ENCODE measurements at places on chromosomes 16 and 17. TPM values are rescaled to one million over a fixed set of nuclear protein-coding genes. Genes with fewer than 3 reads are reported as not detected.

DNA sequence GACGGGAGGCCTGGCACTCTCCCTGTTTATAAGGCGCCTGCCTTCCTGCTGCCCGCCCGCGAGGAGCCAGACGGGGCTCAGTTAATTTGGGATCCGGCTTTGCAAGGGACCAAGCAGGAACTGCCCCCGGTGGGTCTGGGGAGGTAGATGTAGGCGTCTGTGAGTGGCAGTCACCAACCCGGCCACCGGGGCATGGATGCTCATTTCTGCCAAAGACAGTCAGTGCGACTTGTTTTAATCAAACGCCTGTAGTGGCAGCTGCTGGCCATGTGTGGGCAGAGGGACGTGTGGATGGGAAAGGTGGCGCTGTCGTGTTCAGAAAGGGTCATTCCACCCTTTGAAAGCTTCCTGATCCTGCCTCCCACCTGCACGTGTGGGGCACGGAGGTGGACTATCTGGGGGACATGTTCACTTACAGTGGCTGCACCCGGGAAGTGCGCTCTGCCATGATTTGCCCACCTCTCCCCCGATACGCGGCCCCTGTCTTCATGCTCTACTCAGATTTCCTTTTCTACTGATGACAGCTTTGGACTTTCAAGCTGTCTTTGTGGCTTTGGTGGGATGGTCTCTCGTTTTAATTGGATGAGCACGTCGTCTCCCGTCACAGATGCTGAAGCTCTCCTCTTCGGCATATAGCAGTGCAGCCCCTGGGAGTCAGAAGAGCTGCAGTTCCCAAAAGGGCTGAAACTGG lies 60.3 kb upstream of the CIBAR2 start:
- DNase-seq, result peak; percentile 48

KCNH6 gene
- total RNA-seq, result not detected

- no peak for DNase-seq
These were observed 14.1 kb downstream of the UTS2R start for GRCh38 chr17:82385559-82386254.

CDH8 gene
- total RNA-seq, result 0.59 TPM

- DNase-seq, result peak; percentile 43
These were observed 13.3 kb upstream of the PMP22 start for GRCh38 chr17:15278380-15278779.

DNA sequence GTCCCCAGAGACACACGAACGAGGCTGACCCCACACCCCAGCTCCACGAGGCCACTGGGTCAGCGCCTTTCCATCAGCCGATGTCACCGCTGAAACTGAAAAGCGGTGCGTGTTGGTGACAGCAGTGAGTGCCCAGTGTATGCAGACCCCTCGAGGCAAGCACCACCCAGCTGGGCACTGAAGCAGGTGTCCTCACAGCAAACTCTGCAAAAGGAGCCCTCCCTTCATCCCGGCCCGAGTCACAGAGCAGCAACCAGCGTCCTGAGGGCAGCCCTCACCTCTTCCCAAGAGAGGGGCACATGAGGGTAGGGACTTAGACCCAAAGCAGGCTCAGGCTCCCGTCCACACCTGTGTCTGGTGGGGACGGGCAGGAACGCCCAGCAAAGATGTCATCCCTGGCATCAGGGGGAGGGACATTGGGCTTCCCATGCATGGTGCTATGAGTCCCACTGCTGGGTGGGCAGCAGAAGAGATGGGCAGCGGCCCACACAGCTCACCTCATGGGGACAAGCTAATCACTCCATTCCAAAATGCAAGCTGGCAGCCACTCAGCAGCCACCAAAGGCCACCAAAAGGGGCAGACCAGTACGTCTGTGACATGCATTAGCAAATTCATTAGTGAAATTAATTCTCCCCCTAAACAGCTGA lies 49.2 kb downstream of the RBFOX3 start:
- DNase-seq, result no peak

- no peak for DNase-seq
These were observed 7.4 kb upstream of the MEAK7 start for GRCh38 chr16:84511831-84512230.

DNA sequence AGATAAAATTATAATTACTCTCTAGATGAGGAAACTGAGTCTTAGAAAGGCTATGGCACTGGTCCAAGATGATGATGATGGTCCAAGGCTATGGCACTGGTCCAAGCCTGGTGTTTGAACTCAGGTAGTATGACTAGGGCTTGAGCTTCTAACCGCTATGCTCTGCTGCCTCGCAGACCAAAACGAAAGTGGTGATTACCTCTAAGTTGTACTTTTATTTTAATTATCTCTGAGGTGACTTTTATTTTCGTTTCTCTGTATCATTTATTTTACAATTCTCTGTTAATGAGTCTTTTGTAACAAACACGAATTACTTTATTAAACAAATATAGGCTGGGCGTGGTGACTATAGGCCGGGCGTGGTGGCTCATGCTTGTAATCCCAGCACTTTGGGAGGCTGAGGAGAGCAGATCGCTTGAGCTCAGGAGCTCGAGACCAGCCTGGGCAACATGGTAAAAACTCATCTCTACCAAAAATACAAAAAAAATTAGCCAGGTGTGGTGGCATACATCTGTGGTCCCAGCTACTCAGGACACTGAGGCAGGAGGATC lies 5.6 kb downstream of the REXO5 start:
- DNase-seq, result no peak

FBXW10B gene
- total RNA-seq, result not detected
